ENCODE measurements at places on chromosomes 16 and 17.

- no peak for DNase-seq
These were observed 149.3 kb upstream of the KCNJ18 start for GRCh38 chr17:21542991-21543390.

GRCh38 chr16:85947230-85948137, 48.5 kb downstream of the IRF8 start:
- no peak for DNase-seq

DNA sequence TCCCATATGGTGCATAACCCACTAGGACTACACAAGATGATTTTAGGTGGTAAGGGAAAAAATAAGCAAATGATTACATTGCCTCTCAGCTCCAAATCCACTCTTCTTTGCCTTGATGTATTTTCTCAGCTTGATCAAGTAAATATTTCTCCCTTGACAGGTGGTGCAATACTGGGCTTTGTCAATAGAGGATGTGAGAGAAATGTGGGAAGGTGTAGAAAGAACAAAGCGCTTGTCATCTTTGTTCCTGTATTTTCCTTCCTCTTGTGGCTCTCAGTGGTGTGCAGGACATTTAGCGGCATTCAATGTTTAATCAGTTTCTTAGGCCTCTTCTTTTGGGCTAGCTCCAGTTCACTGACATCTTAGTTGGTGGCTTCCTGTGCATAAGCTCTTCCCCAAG, 1165.8 kb upstream of the GOT2 start:
- DNase-seq: no peak

DNA sequence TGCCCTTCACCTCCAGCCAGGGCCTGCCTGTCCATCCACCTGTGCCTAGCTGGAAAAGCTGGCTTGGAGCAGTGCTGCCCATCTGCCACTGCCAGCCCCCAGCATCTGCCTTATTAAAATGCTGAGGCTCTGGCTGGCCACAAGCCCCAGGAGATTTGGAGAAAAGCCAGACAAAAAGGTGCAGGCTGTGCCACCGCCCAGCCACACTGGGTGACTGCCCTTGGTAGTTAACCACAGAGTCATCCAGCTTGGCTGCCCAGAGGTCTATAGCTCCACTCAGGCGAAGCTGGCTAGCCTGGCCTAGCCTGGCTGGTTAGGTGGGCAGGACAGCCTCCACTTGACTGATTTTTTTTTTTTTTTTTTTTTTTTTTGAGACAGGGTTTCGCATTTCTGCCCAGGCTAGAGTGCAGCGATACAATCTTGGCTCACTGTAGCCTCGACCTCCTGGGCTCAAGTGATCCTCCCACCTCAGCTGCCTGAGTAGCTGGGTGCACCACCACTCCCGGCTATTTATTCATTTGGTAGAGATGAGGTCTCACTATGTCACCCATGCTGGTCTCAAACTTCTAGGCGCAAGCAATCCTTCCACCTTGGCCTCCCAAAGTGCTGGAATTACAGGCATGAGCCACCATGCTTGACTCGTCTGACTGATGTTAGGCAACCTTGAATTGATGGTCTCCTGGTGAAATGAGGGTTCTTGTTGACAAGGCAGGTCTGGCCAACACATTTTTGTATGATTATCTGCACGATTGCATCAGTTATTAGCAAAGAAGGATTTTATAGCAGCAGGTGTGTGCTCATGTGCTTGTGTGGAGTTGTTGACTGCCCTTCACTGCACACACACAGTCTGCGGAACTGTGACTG, 103.8 kb downstream of the RAB11FIP4 start:
- DNase-seq: no peak

DNA sequence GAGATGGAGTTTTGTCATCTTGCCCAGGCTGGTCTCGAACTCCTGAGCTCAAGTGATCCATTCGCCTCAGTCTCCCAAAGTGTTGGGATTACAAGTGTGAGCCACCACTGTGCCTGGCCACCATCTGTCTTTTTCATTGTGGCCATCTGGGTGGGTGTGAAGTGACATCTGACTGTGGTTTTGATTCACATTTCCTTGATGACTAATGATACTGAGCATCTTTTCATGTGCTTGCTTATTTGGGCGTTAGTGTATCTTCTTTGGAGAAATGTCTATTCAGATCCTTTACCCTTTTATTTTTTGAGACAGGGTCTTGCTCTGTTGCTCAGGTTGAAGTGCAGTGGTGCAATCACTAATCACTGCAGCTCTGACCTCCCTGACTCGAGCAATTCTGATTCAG, 53.9 kb upstream of the ERN1 start:
- DNase-seq: no peak

- DNase-seq: no peak
These were observed 16.2 kb upstream of the PVALEF start for GRCh38 chr17:81148986-81149533.

GRCh38 chr17:61532826-61533225, 58.2 kb downstream of the NACA2 start:
- DNase-seq: no peak

GRCh38 chr16:15461376-15461775, 27.0 kb downstream of the BMERB1 start:
- no peak for DNase-seq

DNA sequence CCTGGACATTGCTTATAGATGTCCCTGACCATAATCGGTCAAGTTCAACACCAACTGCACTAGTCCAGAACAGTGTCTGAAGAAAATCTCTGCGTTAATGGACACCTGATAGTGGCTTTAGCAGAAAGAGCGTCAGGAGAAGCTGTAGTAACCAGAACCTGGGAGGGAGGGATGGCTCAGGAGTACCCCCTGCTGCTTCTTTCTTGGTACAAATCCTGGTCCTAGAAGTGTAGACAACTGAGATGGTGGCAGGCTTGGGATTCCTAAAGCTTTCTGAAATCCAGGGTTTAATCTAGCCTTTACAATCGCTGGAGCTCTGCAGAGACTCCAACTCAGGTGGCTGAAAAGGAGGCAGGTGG, 5.4 kb downstream of the MAP3K14 start:
- peak; percentile 37 for DNase-seq

DNA sequence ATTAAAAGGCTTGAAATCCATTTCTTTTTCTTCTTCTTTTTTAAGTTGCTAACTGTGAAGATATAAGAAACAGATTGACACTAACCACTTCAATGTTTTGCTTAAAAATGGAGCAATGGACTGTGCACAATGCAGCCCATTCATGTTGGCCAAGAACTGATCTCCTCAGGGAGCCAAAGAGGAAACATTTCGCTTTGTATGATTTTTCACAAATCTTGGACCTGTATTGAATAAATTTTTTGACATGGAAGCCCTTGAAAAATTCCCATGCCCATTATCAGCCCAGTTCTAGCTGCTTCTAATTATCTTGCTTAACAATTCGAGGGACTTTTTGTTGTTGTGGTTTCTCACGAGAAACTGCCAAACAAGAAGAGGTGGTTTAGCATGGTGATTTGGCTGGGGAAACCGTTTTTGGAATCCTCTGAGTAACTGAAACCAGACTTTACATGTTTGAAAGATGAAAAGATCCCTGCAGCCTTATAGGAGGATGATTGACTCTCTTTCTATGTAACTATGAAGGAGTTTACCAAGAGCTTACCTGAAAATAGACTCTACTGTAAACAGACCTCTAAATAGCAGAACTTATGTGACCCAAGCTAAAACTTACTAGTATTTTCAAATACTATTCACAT, 1389.4 kb upstream of the GOT2 start:
- DNase-seq: no peak
